ENCODE measurements at places on chromosomes 4 and X.

GRCh38 chrX:106249706-106250379 is 81.7 kb downstream of the PWWP3B start:
- no peak for DNase-seq

DNA sequence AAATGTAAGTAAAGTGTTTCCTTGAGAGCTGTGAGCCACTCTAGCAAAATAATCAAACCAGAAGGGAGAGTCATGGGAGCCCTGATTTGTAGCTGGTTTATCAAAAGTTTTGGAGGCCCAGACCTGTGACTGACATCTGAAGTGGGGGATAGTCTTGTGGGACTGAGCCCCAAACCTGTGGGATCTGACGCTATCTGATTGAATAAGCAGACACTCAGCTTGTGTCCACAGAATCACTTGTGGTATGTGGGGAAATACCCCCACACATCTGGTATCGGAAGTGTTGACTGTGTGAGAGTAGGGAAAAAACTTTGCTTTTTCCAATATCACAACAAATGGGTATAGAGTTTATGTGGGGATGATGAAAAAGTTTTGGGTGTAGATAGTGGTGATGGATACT is 35.4 kb downstream of the FUNDC1 start:
- DNase-seq = no peak

DNA sequence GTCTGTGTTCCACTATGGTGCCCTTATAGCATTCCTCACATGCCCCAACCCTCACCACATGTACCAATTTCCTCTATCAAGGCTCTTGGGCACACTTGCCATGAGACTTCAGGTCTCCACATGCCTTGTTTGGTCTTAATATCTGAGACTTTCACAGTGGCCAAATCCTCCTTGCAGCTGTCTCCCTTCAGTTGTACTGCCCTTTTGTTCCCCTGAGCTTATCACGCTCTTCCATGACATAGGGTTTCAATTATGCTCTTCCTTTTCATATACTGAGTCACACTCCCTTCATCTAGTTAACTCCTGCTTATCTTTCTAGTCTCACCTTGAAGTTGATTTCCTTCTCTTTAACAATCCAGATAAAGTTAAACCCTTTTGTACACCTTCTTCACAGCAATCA is 212.9 kb downstream of the PDHA2 start:
- DNase-seq = no peak

DNA sequence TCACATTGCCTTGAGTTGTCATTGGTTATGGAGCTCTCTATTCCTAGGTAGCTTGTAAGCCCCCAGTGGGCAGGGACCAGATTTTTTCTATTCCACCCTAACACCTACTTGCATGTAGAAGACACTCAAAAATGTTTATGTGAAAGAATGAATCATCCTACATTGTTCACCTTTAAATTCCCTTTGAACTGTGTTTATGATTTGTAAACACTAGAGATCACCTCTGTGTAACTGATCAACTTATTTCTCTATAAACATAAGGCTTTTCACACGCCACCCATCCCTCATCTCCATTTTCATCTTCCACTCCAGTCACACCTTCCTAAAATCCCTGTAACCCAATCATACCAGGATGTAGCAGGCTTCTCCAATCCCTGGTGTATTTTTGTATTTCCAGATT is 142.6 kb upstream of the LEF1 start:
- DNase-seq = no peak

DNA sequence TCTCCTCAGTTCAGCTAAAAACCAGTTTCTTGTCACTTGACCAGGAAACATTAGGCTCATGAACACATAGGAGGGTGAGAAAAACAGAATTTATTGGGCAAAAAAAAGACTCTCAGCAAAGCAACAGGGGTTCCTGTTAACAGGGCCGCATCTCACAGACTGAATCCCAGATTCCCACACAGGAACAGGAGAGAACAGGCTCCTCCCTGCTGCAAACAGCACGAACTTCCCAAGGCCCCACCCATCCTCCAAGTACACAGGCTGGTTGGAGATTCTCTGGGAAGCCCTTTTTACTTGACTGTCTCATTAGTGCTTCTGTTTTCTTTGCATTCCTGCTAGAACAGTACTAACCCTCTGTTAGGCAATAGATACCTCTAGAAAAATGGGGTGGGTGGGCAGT is 52.4 kb upstream of the IL21 start:
- DNase-seq = no peak

DNA sequence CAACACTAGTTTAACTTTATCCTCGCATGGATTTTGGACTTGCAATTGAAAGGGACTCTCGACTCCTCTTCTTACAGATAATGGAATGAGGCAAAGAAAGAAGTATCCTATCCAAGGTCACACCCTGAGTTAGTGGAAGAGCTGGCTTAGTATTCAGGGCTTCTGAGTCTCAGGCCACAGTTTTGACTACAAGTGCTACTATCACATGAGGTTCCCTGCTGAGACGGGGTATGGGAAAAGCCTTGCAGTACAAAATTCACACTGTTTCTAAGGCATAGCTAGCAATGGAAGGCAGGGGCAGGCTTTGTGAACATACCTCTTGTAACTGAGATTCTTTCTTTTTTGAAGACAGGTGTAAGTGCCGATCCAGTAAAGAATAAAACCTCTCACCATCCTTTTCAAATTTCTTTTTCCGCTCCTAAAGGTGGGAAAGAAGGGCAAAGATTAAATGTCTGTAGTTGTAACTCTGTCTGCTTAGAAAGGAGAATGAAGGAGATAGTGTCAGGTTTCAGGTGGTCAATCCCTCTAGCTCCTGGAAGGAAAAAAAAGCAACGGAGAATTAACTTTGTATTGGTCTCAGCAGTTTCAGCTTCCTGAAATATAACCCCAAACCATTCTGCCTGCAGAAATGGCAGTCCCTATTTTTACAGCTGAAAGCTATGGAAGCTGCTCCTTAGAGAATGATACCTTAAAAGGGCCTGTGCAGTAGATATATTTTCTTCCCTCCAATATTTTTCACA is 199.0 kb downstream of the OPHN1 start:
- no peak for DNase-seq

GRCh38 chr4:1097553-1097952 is 15.8 kb downstream of the RNF212 start:
- DNase-seq = no peak

- DNase-seq = no peak
Observed at GRCh38 chr4:687971-688853, 739 bp downstream of the SLC49A3 start.

DNA sequence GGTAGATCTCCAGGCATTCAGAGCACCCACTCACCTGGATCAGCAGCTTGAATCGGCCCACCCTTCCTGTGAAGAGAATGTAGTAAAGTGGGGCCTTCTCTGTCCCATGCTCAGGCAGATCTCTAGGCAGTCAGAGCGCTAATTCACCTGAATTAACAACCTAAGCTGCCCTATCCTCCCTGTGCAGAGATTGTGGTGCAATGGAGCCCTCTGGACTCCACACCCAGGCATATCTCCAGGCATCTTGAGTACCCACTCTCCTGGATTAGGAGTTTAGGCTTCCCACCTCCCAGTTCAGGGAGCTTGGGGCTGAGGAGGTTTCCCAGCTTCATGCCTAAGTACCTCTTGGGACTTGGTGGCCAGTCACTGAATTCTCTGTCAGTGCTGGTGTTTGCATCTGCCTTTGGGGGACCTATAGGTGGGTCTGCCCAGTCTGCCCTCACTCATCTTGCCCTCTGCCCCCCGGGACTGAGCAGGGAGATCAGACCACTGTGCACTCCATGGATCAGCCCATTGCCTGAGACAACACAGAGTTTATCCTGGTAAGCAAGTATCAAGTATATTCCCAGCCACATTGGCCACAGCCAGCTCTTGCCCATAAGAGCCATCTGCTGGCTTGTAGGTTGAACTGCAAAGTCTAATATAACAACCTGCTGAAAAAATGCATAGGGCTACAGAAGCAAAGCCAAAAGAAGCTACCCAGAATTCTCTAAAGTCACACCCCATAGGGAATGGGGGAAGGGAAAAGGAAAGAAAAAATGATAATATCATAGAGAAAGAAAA is 372.9 kb downstream of the KLHL13 start:
- no peak for DNase-seq

- no peak for DNase-seq
Observed at GRCh38 chrX:50036426-50036825, 114.0 kb downstream of the CLCN5 start.

DNA sequence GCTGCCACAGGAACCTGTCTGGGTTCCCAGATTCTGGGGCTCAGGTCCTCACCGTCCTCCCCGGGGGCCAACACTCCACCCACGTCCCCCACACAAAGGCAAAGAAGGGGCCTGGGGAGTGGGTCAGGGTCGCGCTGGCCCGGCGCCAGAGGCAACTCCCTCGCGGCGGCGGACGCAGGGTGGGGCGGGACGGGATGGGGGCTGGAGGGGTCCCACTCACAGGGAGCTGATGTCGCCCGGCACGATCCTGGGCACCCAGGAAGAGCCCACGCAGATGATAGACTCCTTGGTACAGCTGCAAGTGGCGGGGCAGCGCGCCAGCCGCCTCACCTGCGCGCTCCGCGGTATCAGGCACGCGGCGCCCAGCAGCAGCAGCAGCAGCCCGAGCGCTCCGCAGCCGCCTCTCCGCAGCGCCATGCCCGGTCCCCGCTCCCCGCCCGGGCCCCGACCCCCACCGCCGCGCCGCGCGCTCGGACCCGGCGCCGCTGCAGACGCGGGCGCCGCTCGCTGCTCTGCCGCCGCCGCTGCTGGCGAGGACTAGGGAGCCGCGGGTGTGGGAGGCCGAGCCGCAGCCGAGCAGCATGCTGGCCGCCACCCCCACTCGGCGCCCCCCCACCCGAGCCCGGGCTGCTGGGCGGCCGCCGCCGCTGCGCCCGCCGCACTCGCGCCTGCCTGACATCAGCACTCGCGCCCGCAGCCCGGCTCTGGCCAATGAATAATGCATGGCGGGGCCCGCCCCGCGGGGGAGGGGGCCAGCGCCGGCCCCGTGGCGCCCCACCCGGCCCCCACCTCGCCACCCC is at the start of gene LGI2:
TSS of gene LGI2 (minus strand) at position 670 of the 800 bp plus-strand sequence. CDS start at position 417, 253 bp downstream.
- DNase-seq = no peak

DNA sequence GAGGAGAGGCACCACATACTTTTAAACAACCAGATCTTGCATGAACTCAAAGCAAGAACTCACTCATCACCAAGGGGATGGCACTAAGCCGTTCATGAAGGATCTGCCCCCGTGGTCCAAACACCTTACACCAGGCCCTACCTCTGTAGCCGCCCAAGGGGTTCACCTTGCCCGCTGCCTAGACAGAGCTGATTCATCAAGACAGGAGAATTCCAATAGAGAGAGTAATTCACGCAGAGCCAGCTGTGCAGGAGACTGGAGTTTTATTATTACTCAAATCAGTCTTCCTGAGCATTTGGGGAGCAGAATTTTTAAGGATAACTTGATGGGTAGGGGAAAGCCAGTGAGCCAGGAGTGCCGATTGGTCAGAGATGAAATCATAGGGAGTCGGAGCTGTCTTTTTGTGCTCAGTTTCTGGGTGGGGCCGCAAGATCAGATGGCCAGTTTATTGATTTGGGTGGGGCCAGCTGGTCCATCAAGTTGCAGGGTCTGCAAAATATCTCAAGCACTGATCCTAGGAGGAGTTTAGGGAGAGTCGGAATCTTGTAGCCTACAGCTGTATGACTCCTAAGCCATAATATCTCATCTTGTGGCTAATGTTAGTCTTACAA is 364.7 kb downstream of the PCDH7 start:
- DNase-seq = no peak

DNA sequence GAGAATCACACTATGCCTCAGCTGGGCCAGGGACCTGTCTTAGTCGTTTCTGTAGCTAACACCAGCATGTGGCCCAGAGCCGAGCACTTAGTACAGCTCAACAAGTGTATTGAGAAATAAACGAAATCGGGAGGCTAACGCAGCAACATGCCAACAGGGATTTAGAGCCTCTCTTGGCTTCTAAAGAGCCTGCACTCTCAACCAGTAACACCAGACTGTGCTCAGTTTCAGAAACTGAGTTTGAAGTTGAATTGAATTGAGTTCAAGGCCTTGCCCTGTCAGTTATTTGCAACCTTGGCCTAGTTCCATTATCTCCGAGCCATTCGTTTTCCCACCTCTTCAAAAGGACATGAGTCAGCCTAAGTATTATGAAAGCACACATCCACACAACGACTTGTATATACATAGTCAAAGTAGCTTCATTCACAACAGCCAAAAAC is 71.3 kb upstream of the LDB2 start:
- no peak for DNase-seq

DNA sequence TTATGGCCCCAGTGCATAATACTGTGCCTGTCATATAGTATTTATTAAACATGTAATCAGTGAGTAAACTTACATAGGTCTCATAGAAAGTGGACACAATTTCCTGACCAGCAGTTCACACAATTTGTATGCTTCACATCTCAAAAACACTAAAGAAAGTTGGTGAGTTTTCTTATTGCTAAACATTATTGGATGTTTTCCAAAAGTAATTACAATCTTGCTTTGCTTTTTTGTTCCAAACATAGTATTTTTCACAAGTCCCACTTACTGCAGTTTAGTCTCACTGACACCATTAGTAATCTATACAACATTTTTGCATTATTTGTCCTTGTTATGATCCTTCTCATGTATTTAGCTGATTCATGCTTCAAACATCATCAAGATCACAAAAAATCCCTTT is 132.5 kb downstream of the TBCK start:
- DNase-seq = no peak

- DNase-seq = no peak
Observed at GRCh38 chrX:46601283-46601682, 27.7 kb downstream of the CHST7 start.

DNA sequence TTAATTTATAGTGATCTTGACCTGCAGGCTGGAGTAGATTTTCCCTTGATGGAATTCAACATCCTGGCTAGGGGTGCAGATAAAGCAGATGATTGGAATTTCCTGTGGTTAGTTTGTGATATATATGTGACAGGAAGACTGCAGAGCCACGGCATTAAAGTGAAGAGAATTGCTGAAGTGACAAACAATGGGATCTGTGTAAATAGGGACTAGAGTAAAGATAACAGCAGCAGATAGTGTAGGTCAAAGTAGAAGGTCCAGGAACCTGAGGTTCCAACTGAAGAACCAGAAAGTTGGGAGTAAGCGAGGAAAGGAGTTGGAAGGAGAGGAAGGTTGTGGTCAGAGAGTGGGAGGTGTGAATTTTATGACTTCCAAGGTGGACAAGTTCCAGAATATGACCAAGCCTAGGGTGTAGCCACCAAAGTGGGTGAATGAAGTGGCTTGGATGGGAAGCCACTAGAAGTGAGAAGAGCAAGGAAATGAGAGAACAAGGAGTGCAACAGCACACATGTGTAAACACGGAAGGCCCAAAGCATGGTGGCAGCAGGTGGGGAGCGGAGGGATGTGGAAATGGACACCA is 325.0 kb downstream of the RAB28 start:
- no peak for DNase-seq

GRCh38 chr4:98166731-98167041 is 23.4 kb upstream of the STPG2 start:
- DNase-seq = no peak

Measured in stimulated activated CD4-positive, alpha-beta T cell treated with anti-CD3 and anti-CD28 coated beads, Interleukin-2, amount 100 ng/mL, for 48 hours (primary cell).